ENCODE measurements at places on chromosomes 3 and 15.

GRCh38 chr15:70875001-70875782, 17.0 kb downstream of the THAP10 start:
- DNase-seq: no peak

DNA sequence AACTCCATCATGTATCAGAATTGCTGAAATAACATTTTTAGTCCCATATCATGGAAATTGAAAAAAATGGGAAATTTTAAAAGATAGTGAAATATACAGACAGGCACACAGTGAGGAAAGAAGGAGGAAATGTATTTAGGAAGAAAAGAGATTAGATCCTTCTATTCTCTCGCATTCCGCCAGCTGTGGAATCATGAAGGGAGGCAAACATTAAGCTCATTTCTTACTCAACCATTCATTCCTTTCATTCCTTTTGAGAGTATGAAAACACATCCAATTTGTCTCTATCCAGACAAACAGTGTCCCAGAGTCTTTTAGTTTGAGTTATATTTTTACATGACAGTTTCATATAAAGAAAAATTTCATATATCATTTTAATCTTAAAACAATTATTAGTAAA, 52.5 kb upstream of the KCNMB2 start:
- no peak for DNase-seq

GRCh38 chr15:61753018-61753710, 307.1 kb downstream of the VPS13C start:
- no peak for DNase-seq

DNA sequence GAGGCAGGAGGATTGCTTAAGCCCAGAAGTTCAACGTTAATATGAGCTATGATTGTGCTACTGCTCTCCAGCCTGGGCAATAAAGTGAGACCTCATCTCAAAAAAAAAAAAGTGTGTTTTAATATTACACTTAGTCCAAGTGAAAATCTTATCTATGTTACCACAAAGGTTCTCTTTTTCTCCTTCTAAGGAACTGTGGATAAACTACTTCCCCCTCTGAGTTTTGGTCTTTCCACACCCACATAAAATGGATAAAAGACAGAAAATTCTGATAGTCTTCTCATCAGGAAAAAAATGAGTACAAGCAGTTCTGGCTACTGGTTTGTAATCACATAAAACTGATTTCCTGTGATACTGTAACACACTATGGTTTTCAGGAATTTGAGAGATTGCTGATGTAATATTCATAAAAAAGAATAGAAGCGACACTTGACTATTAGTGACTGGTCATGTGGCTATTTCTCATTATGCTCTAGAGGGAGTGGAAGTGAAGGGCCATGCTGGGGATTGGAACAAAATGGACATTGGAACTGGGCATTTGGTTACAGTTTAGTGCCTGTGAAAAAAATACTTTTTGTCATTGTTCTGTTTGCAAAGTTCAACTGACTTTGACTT, 68.2 kb downstream of the RYR3 start:
- no peak for DNase-seq

DNA sequence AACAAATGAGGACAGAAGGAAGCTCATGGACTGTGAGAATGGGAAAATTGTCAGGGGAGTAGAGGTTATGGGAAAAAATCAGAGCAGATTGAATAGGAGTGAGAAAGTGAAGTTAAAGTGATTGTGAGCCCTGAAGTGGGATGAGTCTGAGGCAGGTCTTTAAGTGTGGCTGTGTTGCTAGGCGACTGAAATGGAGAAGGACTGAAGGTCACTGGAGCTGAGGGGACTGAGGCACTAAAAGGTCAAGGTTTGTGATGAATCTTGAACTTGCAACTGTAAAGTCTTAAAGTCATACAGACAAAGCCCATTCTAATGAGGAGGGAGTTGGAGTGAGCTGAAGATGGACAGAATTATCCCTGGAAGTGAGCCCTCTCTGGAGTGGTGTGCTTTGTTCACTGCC, 518.9 kb downstream of the TUSC7 start:
- DNase-seq: no peak

DNA sequence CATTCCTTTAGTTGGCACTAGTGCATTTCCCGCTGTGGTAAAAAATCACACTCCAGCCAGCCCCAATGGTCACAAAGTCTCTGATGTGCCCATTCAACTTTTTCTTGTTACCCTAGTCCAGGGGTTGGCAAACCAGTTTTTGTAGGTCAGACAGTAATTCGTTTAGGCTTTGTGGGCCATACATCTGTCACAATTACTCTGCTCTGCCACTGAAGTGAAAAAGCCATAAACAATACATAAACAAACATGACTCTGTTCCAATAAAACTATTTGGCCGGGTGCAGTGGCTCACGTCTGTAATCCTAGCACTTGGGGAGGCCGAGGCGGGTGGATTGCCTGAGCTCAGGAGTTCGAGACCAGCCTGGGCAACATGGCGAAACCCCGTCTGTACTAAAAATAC, 78.5 kb downstream of the POLR2M start:
- no peak for DNase-seq

DNA sequence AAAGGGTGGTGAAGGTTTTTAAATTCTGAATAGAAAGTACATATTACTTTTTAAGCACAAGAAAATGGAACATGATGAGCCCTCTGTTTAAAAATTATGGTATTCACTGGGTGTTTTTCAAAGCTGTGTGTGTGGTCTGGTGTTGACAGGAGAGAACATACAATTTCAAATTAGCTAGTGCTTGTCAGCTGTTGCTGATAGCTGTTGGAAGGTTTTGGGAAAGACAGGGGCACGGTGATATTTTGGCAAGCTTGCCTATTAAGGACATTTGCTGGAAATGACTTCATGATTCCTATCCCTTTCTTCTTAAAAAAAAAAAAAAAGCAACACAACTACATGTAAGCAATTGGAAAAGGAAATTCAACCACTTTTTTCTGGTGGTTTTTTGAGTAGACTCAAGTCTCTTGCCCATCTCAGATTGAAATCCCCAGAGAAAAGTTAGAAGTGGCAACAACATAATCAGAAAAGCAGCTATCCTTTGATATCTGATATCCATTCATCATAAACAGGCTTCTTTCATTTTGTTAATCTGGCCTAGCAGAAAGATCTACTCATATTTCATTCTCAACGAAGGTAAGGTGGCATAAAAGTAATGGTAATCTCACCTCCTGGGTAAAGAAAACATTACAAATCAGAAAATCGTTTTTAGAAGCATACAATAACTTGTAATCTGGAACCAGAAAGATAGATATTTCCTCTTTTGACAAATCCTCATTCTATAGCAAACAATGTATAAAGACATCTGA, 130.0 kb downstream of the RBMS3 start:
- DNase-seq: no peak

DNA sequence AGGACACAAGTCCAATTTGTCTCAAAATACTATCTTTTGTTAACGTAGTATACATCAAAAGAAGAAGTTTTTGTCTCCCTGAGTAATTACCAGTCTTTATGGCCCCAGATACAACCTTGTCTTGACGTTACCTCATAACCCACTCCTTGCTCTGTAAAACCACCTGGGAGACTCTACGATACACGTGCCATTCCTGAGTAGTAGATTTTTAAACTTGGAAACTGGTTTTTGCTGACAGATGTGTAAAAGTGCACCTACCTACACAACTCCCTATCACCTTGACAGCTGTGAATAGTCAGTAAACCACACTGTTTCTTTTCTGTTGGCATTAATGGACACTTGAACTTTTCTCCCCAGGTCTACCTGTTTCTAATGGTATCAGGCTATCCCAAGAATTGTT, 51.7 kb upstream of the RARB start:
- no peak for DNase-seq

DNA sequence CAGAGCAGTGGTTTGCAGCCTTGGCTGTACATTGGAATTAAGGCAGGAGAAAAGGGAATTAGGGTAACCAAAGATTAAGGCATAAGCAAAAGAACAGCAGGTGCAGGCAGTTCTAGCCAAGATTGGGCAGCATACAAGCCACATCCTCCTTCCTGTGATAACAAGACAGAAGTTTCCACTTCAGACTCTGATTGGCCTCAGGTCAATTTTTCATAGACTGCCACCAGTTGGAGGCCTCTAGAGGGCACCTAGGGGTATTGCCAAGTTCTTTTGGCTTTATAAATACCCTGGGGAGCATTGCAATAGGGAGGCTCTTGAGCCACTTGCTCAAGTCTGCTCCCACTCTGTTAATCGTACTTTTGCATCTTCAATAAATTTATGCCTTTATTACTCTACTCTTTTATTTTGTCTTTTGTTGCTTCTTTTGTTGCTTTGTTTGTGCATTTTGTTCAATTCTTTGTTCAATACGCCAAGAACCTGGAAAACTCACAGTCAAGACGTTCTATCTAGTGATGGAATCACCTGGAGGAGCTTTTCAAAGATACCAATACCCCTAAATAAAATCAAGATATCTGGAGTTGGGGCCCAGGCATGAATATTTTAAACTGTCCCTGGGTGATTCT, 32.2 kb upstream of the FMN1 start:
- no peak for DNase-seq

DNA sequence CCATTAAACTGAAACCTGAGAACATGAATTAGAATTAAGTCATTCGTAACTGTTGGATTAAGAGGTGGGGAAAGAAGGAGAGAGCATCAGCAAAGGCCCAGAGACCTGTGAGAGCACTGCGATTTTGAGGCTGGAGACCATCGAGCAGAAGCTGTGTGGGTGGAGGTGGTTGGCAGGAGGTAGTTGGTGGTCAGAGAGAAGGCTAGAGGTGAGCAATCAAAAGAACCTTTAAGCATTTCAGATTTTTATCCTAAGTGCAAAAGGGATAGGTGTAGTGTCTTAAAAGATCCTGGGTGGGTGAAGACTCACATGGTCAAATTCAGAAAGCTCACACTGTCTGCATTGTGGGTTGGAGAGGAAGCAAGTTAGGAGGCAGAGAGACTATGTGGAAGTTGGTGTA, 65.1 kb upstream of the TEX264 start:
- DNase-seq: no peak

GRCh38 chr3:177468331-177468730, 271.0 kb upstream of the TBL1XR1 start:
- peak; percentile 47 for DNase-seq

DNA sequence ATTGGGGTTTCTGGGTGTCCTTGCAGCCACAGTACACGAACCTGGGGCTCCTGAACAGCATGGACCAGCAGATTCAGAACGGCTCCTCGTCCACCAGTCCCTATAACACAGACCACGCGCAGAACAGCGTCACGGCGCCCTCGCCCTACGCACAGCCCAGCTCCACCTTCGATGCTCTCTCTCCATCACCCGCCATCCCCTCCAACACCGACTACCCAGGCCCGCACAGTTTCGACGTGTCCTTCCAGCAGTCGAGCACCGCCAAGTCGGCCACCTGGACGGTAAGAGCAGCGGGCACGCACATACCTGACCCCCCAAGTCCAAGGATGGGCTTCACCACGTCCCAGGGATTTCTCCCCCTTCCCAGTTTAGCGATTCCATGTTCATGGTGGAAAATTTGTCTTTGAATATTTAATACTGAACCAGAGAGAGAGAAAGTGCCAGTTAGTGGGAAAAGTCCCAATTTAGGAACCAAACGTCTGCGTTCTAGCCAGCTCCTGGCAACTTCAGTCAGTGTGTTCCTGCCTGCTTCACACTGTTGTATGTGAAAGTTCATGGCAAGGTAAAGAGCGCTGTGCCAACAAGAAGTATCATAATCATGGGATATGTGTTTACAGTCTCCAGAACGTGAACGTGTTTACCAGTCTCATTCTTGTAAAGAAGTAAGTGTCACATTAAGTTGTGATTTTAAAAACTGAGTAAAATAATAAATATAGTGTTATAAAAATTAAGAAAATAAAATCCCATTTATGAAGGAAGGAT, 177.2 kb downstream of the TP63 start:
- DNase-seq: no peak

- no peak for DNase-seq
Measured at GRCh38 chr3:24628523-24629258, 134.0 kb upstream of the THRB start.

GRCh38 chr3:122952520-122952919, 75.0 kb downstream of the SEMA5B start:
- no peak for DNase-seq

GRCh38 chr3:145899241-145899640, 261.7 kb downstream of the PLOD2 start:
- no peak for DNase-seq

- no peak for DNase-seq
Measured at GRCh38 chr15:101033801-101034200, 114.6 kb downstream of the LRRK1 start.

- peak; percentile 73 for DNase-seq
Measured at GRCh38 chr15:90221246-90221900, 12.4 kb downstream of the CIB1 start.

DNA sequence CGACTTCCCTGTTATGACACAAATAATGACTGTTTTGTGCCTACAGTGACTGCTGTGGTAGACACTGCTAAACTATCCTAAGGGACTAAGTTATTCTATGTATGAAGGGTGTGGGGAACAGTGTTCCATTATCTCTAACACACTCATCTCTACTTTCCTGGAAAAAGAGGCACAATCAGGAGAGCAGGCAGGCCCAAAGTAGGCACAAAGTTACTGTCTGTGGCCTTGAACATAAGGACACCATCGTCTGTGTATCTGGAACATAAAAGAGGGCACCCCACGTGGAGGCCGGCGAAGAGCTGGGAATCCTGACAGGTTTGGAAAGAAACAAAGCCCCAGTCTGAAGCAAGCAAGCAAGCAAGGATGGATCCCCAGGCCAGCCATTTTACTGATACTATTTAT, 1.5 kb downstream of the ABCC5 start:
- no peak for DNase-seq

GRCh38 chr3:123732447-123732846, 147.6 kb upstream of the HACD2 start:
- DNase-seq: no peak

DNA sequence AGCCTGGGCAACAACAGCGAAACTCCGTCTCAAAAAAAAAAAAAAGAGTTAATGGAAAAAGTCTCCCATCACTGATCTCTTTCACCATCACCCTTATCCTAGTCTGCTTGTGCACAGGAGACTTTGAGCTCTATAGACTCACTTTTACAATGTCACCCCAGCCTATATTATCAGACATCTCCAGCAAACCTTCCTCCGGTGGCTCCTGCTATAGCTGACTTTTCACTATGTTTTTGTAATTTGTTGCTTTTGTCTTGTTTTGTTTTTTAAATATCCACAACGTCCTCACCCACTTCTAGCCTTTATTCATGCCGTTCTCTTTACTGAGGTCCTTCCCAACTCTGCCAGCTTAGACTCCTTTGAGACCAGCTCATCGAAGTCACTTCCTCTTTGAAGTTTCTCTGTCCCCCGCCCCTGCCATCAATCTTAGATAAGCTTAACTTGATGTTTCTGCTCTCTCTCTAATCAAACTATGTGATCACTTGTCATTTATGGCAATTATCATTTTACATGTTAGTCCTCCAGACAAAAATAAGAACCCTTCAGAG, 82.7 kb upstream of the CHD2 start:
- DNase-seq: no peak

- DNase-seq: no peak
Measured at GRCh38 chr15:55993804-55994560, 570 bp upstream of the NEDD4 start.

GRCh38 chr15:31973197-31973596, 57.1 kb upstream of the CHRNA7 start:
- no peak for DNase-seq

Data from right hindlimb (tissue), 1 donor.